Central memory CD4-positive, alpha-beta T cell (primary cell): ENCODE measurements at places on chromosomes 1 and 21.

GRCh38 chr1:94119796-94120569 is 965 bp downstream of the ABCA4 start:
- DNase-seq: no peak

DNA sequence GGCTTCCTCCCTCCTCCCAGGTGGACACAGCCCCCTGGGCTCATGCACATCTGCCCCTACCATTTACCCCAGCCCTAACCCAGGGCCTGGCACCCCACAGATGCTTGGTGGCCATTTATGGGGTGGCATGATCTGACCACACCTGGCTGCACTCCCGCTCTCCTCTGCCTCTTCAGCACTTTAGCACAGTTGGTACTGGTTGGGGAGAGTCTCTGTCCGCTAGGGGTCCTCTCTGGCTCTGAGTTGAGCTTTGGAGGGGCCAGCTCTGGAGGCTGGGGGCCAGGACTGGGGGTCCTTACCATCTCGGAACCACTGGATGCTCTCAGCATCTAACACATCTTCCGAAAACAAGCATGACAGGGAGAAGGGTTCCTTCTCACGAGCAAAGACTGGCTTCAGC is 17.4 kb downstream of the MYOM3 start:
- no peak for DNase-seq

DNA sequence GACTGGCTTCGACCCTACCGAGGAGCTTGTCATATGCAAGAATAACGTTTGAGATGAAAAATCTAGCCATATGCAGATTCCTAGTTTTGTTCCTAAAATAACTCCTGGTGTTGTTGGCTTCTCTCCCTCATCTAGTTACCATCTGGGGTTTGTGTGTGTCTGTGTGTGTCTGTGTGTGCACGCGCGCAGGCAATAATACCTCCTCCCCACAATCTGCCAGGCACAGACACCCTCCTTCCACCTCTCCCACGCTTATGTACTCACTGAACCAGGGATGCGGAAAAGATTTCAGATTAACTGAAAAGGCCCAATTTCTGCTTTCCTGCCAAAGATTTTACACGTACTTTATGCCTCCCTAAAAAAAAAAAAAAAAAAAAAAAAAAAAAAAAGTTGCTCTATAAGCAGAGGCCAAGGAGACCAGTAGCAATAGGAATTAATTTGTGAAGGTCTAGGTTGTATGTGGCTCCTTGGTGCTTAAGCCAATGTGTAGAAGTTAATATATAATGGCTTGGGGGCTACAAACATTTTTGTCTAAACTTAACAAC is 452.7 kb downstream of the NUF2 start:
- no peak for DNase-seq

GRCh38 chr1:212482006-212482636 is 49.4 kb downstream of the NENF start:
- no peak for DNase-seq

DNA sequence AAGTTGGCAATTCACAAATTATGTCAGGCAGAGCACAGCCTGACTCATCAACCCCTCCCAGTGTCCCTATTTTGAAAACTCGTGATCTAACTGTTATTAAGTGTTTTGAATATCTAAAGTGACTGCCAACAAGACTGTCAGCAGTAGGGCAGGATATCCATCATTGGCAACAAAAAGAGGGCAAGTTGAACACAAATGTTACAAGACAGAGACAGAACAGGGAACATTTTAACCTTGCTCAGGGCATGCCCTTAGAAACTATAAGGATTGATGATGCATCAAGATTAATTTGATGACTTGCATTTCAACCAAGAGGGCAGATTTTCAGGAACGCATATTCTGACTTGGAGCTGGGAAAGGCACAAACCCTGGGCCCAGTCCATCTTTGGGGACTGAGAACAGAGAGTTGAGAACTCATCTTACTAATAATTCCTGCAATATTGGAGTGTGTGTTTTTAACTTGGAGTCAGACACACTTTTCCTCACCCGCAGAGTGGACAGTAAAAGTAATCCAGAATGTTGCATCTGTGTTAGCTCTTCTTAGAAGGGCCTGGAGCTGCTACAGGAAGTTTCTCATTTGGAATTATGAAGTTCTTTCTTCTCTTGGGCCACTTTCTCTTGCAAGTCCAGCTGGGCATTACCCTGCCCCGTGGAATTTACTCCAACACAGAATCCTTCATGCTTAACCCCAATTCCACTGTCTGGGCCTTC is 317.2 kb downstream of the LTN1 start:
- DNase-seq: no peak

DNA sequence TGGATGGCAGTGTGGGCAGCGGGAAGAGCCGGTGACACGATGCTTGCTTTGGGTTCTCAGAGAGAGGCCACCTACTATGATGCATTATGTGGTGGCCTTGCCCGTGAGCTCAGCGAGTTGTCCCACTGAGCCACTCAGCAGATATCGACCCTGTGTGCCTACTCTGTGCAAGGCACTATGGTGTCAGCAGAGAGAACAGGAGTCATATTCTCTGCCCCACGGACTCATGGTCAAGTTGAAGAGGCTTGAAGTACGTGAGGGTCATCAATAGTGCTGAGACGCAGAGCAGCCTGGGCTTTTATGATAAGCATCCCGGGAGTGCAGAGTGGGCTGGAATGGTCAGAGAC is 466.2 kb downstream of the CAMTA1 start:
- DNase-seq: no peak

DNA sequence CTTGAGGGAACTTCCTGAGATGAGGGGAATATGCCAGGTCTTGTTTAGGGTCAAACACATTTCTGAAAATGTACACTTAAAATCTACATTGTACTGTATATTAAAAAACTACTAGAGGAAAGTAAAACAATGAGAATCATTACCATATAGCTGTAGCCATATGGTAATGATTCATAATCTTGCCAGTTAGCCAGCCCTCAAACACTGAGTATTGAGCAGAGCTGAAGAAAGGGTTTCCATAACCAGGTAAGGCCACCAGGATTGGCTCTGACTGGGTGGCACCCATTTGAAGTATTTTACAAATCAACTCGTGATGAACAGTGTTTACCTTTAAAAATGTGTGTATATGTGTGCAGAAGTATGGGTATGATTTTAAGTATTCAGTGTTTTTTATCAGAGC is 226.7 kb downstream of the SLC45A1 start:
- no peak for DNase-seq

GRCh38 chr1:228222548-228222947 is 14.7 kb downstream of the OBSCN start:
- no peak for DNase-seq

DNA sequence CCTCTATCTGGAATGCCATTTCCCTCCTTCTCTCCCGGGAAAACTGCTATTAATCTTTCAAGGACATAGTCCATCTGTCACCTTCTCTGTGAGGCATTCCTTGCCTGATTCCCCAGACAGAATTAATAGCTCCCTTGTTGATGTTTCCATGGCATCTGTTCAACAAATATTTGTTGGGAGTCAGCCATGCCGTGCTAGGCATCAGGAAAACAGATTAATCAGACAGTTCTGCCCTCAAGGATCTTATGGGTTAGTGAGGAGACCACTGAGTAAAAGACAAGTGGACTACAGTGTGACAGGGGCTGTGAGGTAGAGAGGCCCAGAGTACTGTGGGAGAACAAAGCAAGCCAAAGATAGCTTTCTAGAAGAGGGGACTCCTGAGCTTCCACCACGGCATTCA is 11.4 kb upstream of the MAGOH start:
- no peak for DNase-seq

DNA sequence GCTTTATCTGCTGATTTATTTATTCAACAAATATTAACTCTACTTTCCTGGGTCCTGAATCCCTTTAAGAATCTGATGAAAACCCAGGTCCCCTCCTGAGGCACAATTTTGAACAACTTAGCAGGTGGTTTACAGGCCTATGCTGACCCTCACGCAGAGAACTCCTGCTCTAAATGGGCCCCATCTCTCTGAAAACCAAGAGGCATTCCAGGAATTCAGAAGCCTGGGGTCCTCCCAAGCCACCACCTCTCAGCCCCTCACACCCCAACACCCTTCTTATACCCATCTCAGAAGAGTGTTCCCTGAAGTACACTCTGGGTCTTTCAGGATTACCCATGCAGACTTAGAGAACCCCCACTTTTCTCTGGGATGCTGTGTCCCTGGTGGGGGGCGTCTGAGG is 34.5 kb downstream of the LHX4 start:
- DNase-seq: no peak

- DNase-seq: no peak
Observed at GRCh38 chr1:177328251-177328650, 157.5 kb downstream of the BRINP2 start.

GRCh38 chr1:56355422-56355821 is 223.9 kb downstream of the PLPP3 start:
- no peak for DNase-seq

GRCh38 chr1:84742653-84743052 is 52.4 kb upstream of the SSX2IP start:
- no peak for DNase-seq

DNA sequence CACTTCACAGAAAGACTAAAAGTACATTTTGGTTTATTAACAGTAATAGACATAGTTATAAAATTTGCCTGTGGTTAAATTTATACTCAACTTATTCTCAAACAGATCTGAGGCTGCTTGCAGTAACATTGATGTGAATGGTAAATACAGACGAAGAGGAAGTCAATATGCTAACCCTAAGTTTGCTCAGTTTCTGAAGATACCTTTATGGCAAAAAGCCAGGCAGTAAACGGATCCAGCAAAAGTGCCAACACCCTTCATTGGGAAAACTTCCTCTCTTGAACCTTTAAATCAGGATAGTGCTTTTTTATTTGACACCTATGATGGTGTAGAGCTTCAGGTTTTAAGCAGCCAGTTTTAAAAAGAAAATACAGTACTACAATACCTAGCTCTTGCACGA is 16.6 kb upstream of the CCDC181 start:
- DNase-seq: no peak

GRCh38 chr1:89935235-89935634 is 59.7 kb upstream of the ZNF326 start:
- DNase-seq: no peak

DNA sequence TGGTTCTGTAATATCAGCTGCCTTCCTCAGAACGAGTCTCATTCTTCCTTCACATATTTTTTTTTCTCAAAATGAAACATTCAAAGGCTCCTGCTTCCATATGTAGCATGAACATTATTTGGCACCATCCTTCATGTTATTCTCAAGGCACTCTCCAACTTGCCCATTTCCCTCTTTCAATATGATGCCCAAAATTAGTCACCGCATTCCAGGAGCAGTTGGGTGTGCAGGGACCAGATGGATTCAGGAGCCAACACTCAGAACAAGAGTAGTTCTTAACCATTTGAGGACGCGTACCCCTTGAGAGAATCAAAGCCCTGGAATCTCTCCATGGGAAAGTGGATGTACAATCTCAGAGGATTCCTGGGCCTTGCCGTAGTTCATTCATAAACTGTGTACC is 50.3 kb downstream of the KCNK1 start:
- DNase-seq: no peak

DNA sequence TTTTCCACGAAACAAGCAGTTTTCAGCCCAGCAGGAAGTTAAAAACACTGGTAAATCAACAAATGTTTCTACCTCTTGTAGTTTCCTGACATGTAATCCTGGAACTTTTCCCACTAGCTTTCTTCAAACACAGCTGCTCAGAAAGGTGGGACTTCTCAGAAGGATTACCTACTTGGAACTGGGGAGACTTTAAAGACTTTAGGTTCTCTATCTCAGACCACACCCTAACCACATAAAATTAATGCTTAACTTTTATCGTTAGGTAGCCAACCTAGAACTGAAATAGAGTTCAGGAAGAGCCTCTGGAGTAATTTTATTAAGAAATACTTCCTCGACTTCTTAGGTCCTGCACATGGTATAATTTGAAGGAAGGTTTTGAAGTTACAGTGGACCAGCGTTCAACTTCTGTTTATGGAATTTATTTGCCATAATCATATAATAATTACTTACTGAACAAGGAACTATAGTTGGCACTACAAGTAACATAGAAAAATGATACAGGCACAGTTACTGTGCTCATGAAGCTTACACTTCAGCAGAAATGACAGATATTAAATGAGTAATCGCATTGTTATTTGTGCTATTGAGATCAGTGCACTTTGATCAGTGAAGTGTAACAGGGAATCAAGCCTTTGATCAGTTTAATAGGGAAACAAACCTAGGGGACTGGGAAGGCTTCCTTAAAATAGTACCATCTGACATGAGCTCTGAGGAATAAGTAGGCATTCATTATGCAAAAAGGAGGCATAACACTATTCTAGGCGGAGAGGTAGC is at the start of gene BCL2L15:
BCL2L15 (minus strand) TSS at position 180 of the 774 bp plus-strand sequence. CDS start 206 bp downstream, outside the sequence.
- DNase-seq: no peak

DNA sequence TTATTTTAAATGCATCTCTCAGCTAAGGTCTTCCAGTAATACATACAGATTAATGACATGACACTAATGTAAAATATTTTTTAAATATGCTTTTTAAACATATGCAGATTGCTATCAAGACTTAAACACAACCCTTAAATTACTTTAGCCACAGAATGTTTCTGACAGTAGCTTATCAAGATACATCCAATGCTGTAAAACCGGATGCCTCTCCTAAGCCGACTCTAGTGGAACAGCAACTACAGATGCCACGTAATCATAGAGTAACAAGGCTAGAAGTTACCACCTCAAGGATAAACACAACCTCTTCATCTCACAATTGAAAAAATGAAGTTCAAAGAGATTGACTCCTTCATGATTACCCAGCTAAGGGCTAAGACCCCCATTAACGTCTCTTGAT is 68.4 kb downstream of the ZZZ3 start:
- no peak for DNase-seq

DNA sequence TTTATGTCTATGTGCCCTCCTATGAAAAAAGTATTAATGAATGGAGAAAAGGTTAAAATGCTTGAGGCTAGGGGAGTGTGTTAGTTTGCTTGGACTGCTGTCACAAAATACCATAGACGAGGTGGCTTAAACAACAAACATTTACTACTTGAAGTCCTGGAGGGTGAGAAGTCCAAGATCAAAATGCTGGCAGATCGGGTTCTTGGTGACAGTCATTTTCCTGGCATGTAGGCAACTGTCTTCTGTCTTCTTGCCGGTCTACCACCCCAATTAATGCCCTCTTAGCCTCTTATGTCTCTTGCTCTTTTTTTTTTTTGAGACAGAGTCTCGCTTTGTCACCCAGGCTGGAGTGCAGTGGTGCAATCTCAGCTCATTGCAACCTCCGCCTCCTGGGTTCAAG is 15.0 kb downstream of the ARID1A start:
- no peak for DNase-seq

DNA sequence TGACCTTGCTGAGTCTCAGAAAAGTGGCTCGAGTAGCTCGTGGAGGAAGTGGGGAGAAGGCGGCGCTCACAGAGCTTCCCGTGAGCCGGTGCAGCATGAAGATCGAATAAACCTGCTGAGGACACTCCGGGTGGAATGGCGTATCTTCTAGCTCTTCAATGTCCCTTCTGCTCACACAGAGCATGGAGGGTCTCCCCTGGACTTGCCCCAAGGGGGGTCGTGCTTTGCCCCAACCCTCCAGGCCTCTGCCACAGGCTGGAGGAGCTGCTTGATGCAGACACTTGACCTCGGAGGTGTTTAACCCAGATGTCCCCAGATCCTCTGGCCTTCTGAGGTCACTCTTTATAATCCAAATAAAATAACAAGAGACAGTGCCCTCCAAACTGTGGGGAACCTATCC is 2.2 kb upstream of the KRTAP10-12 start:
- DNase-seq: no peak

- no peak for DNase-seq
Observed at GRCh38 chr21:36852864-36853263, 113.6 kb downstream of the HLCS start.

GRCh38 chr1:174963529-174964125 is 36.1 kb upstream of the CACYBP start:
- no peak for DNase-seq
